ENCODE measurements at places on chromosomes 2 and 18.

DNA sequence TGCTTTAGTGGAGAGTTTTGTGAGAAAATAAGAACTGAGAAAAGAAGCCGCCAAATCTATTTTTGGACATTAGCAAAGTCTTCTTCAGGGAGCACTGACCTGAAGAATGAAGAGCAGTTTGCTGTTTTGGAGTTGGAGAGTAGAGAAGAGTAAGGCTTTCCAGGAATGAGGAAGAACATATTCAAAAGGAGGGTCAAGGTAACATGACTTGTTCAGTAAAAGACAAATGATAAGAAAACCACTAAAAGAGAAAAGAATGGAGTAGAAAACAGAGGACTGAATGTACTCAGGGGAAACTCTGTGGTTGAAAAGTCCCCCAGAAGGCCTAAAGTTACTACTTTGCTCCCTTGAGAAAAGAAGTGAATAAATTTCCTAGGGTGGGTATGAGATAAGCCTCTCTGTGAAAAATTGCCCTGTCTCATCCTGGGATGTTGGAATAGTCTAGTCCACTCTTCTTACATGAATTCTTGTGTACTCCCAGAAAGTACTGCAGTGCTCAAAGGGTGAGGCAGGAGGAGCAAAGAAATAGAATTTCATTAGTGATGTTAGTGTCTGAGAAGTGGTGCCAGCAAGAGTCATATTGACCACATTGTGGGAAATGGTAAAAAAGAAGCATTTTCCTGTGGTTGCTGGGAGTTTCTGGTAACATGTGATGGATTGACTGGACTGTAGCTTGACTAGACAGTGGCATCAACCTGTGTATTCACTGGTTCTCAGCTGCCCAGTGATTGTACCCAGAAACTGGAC is 27.8 kb downstream of the MBD5 start:
- DNase-seq = no peak

DNA sequence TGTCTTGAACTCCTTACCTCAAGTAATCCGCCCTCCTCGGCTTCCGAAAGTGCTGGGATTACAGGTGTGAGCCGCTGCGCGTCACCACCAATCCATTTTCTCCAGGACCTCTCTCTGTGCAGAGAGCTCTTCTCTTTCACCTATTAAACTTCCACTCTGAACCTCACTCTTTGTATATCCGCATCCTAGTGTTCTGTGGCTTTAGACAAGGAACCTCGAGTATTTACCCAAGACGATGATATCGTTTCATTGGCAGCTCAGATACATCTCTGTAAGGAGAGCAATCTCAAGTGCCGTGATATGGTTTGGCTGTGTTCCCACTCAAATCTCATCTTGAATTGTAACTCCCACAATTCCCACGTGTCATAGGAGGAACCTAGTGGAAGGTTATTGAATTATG is 15.1 kb upstream of the WDR33 start:
- no peak for DNase-seq

GRCh38 chr2:28382755-28383154 is 9.9 kb upstream of the FOSL2 start:
- DNase-seq = no peak

- DNase-seq = no peak
These were observed 90.2 kb downstream of the SMAD7 start for GRCh38 chr18:48860269-48861180.

DNA sequence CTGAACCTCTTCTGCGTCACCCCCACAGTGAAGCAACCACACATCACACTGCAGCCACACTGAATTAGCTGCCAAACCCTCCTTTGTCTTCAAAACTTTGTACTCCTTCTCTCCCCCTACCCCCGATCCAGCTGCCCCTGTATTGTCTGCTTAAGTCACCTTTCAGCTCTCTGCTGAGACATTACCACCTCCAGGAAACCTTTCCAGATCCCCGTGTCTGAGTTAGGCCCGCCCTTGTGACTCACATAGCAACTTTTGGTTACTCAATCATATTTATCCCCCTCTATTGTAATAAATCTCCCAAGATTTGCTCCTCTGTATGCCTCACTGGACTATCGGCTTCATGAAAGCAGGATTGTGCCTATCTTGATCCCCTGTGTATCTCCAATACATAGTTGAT is 82.8 kb upstream of the CDCA7 start:
- DNase-seq = no peak

DNA sequence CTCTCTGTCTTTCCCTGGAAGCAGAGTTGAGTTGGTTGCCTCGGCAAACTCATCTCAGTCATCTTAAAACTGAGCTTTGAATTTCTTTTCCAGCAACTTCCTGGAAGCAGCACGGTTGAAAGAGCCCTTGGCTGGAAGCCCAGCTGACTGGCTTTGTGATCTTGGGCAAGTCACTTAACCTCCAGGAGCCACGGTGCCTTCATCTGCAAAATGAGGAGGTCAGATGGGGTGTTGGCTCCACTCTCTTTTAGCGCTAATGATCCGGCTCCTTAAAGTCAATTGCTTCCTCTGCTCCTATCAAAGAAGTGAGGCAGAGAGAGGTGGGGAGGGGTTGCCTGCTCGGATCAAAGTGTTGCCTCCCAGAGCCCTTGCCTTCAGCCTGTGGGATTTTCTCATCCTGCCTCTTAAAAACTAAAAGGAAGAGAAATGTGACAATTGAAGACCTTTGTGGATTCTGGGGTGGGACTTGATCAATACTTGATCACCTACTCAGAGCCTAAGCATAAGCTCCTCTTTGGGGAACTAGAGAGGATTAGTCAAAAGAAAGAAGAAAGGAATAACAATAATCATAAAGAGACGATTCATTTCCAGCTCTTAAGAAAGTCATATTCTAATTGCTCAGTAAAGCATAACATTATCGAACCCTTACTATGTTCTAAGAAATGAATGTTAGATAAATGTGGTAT is 86.6 kb downstream of the MYCN start:
- no peak for DNase-seq

DNA sequence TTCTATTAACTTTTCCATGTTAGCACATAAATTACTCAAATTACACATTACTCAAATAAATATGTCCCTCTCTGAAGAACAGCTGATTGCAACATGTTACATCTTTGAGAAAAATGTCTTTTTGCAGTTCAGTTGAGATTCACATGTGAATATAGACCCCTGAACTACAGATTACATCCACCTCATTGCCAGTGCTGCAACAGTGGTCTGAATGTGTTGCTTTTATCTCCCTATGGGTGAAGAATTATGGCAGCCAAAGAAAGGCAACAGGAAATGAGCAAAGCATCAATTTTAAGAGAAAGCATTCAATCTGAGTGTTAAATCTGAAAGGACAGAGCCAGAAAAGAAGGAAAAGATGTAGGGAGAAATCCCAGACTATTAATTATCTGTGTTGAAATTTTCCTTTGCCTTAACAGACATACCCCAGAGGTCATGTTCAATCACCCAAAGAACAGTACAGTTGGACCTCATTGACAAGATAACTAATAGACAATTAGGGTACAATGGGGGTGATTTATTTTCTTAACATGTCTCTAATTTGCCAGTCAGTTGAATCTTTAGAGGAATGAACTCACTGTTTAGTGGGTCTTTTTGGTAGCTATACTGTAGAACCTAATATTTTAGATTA is 620.2 kb downstream of the CPS1 start:
- DNase-seq = no peak

- no peak for DNase-seq
These were observed 199.4 kb downstream of the NEDD4L start for GRCh38 chr18:58243401-58243800.

DNA sequence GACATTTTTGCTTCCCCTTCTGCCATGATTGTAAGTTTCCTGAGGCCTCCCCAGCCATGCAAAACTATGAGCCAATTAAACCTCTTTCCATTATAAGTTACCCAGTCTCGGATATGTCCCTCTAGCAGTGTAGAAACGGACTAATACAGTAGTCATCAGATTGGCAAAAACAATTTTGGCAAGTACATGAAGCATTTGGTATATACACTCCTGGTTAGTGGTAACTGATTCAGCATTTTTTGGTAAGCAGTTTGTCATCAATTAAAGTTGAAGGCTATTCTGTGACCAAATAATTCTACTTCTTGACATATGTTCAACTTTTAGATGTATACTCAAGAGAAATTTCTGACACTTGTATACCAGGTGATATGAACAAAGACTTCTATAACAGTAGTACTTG is 190.5 kb upstream of the STON1 start:
- DNase-seq = no peak

DNA sequence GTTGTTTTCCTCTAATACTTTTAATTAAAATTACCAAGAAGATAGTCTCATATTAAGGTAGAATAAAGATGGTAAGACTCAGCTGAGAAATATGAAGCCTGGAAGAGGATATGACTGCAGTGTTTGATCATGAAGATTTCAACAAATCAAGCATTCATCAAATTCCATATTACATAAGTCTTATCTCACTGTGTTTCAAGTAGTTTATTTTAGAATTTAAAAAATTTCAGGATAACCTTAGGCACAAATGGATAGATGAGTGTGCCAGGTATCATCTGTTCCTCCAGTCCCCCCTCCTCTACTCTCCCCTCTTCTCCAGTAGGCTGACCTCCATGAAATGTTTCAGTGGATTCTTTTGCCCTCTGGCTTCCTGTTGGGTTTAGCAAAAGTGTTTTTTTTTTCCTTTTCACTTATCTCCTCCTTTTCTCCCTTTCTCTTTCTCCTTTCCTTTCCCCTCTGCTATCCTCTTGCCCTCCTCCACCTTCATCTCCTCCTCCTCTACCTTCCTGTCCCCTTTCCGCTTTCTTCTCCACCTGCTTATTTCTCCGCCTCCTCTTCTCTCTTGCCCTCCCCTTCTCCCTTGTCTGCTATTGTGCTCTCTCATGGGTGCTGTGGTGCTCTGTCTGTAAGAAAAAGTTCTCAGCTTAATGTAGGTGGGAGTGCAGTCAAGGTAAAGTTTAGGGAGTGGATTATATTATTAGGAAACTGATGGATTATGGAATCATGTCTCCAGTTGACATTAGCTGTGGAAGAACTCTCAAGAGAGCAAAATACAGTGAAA is 72.8 kb downstream of the ABI2 start:
- no peak for DNase-seq

GRCh38 chr2:12287220-12287751 is 429.4 kb upstream of the TRIB2 start:
- DNase-seq = no peak

DNA sequence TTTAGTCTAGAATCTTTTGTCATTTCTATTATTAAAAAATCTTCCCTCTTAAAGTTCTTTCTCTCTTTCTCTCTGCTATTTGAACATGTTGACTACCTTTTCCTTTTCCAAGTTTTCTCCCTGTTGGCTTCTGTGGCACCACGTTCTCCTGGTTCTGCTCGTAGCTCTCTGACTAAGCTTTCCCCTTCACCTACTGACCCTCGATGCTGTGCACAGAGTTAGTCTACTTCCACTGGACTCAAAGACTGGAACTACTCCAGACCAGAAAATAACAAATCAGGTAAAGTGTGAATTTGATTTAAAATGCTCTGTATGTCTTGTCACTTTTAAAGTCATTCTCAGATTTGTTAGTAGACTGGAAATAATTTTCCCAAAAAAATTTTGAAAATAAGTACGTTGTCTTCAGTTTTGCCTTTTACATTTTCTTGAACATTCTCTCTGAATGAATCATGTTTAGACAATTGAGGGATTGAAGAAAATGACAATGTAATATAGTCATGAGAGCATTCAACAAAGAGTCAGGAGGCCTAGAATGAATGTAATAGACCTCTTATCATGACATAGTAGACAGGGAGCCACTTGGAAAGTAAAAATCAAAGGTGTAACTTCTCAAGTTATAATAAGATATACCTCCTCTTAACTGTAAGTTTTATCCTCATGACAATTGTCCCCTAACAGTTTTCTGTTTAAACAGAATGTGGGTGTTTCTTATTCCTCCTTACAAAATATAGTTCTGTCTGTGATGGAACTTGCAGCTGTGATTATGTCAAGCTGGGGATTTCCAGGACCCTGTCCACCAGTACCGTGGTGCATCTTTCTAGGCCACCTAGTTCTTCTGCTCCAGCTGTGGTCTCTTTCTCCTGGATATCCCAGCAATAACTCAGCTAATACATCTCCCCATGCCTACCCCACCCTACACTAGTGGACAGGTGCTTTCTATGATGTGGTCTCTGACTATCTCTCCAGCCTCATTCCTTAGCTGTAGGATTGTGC is 25.5 kb downstream of the ITPRID2 start:
- no peak for DNase-seq

DNA sequence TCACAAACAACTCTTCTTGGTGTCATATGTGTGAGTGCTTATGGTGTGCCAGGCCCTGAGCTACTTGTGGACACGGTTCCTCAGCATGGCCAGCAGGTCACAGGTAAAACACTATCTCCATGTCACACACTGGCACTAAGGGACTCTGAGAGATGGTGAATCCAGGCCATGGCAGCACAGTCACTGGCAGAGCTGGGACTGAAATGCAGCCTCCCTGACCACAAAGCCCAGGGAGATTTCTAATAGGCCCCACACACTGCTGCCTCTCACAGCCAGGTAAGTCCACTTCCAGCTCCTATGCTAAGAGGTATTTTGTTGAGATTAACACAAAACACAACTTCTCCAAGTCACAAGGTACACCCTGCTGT is 92.0 kb downstream of the ACTR2 start:
- DNase-seq = no peak

DNA sequence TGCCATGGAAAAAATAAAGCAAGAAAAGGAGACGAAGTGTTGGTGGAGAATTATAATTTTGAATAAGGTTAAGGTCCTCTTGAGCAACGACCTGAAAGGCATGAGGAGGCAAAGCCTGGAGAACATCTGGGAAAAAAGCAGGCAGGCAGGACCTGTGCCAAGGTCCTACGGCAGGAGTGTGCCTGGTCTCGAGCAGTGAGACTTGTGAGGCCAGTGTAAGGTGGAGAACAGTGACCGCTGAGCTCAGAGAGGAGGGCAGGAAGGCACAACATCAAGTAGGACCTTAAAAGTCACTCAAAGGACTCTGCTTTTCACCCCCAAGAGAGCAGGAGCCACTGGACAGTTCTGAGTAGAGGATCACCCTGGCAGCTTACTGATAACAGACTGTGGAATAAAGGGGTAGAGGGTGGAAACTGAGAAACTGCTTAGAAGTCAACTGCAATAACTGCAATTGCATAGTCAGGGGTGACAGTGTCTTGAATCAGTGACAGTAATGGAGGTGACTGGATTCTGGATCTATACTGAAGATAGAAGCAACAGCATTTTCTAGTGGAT is 3.5 kb downstream of the NOL10 start:
- DNase-seq = no peak

- DNase-seq = no peak
These were observed 91.8 kb upstream of the CHST9 start for GRCh38 chr18:27276886-27277285.
